ENCODE measurements at places on chromosomes 16 and 17. TPM values are rescaled to one million over a fixed set of nuclear protein-coding genes. Genes with fewer than 3 reads are reported as not detected.

Gene CTRB1
- total RNA-seq, result not detected

Gene DHRS7C
- total RNA-seq, result not detected

Gene AOC3
- 8.1 TPM for total RNA-seq

- DNase-seq, result no peak
Measured at GRCh38 chr17:68294196-68294555, 2.9 kb downstream of the ARSG start.

- no peak for DNase-seq
Measured at GRCh38 chr16:52727849-52728248, 180.9 kb upstream of the TOX3 start.

Gene ATXN1L
- total RNA-seq, result 29.5 TPM

Gene SLC5A10
- total RNA-seq, result 0.32 TPM

DNA sequence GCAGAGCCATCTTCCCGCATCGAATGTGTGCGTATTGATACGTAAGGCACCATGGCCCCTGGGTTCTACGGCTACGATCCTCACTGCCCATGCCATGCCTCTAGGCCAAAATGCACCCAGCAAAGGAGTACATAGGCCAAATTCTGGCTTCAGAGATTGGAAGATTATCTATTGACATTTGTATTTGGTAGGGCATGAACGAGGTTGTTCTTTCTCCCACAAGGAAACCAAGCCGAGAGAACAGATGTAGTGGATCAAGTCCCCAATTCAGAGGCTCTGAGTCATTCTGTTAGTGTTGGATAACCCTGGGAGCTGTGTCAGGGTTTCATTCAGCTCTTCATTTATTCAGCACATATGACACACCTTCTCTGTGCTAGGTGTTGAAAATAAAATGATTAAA lies 36.5 kb downstream of the HOXB1 start:
- DNase-seq, result no peak

DNA sequence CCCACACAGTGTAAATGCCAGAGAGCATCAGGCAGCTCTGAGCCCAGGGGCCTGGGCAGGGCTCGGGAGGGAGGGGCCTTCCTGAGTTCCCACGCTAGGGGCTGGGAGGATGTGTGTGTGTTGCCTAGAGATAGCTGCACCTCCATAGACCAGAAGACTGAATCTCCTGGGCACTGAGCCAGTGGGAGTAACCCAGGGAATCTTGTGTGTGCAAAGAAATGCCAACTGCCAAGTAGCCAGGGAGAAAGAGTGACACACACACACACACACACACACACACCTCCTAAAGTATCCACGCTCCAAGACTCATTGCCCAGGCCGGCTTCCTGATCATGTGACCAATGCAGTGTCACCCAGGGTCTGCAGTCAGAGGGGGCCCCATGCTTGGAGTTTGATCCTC lies 166.2 kb upstream of the RPL38 start:
- peak; percentile 66 for DNase-seq

GRCh38 chr16:24011237-24011636 lies 175.5 kb downstream of the PRKCB start:
- no peak for DNase-seq

- no peak for DNase-seq
Measured at GRCh38 chr16:62638964-62639870, 603.0 kb upstream of the CDH8 start.

DNA sequence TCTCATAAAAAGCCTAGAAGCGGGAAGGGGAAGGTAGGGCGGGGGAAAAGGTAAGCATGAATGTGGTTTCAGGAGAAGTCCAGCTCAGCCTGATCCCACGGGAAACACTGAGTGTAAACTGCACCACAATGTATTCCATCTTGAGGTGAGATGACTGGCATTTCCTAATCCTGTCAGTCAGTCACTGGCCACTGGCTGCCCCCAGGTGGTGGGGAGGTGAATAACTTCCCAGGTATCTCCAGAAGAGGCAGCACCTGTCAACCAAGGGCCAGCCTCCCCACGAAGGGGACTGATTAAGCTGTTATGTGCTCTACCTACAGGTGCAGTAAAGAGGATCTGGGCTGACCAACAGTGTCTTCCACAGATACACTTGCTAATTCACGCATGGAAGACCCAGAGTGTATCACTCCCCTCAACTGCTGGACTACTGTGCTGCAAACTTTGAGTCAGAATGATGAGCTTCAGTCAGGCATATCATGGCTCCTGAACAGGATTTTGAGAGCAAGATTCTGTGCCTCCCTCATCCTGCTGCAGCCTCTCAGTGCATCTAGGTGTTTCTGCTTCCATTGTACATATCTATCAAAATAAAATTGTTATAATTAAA lies 108.5 kb upstream of the CCL2 start:
- DNase-seq, result peak; percentile 87

Gene C1QTNF1
- 25.3 TPM for total RNA-seq

GRCh38 chr17:67546578-67547527 lies 169.8 kb downstream of the PITPNC1 start:
- DNase-seq, result no peak

Gene ARHGDIG
- not detected for total RNA-seq

Gene HBA1
- total RNA-seq, result 314 TPM

Gene CSH1
- not detected for total RNA-seq

Gene DCTPP1
- 18.3 TPM for total RNA-seq

Gene CACNG1
- not detected for total RNA-seq

GRCh38 chr16:27572711-27573110 lies 22.8 kb downstream of the KATNIP start:
- no peak for DNase-seq

DNA sequence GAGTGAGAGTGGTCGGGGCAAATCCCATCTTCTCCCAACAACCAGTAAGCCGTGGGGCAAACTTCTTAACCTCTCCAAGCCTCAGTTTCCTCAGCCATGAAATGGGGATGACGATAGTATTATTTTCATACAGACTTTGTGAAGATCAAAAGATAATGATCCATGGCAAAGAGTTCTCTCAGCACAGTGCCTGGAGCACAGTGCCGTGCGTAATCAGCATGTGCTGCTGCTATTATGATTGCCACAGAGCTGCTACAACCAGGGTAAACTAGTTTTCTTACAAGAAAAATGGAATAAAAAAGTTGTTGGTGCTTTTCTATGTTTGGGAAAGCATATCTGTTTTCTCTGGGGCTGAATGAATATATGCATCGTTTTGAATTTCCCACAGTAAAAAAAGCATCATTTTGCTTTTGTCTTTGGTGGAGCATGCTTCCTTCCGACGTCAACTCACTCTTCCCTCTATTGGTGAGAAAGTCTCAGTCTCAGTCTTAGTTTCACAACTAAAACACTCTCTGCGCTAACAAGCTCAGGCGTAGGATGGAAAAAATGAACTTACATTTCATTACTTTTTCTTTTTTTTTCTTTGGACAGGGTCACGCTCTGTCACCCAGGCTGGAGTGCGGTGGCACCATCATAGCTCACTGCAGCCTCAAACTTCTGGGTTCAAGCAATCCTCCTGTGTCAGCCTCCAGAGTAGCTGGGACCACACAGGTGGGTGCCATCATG lies 37.2 kb downstream of the CDK5R1 start:
- DNase-seq, result no peak

Gene HOXB13
- total RNA-seq, result 0.84 TPM

Gene CACNA1H
- total RNA-seq, result 111 TPM

- no peak for DNase-seq
Measured at GRCh38 chr17:82667668-82668000, 19.4 kb upstream of the WDR45B start.

GRCh38 chr16:47096297-47096696 lies 47.4 kb downstream of the NETO2 start:
- DNase-seq, result no peak

DNA sequence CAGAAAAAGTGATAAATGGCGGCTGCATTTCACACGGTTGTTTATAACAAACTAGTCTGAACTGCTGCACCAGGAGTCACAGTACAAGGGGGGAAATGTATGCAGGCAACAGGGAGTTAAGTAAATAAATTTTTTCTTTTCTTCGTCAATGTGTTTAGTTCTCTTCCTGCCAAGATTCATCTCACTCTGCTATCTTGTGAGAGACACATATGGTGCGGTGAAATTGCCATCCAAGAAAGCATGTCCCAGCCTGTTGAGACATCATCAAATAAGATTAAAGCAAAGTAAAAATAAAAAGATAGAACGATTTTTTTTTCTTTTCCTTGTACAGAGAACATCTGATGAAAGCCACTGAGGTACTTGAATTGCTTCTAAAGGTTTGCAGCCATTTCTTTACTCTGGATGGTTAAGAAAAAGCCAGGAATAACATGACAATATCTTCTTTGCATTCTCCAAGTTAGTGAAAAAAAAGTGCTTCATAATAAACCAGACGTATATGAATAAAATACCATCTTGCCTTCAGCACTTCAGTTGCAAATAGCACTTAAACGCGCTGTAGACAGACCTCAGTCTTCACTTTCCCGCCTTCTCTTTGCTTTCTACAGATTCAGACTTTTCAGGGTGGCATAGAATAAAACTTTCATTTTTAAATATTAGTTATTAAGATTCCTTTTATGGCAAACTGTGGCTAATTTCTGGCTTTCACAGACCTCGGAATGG lies 506.2 kb upstream of the ZFHX3 start:
- no peak for DNase-seq
